Mucosa of descending colon (tissue), 3 donors: ENCODE measurements at places on chromosomes 11 and 22. TPM values are rescaled to one million over a fixed set of nuclear protein-coding genes. Genes with fewer than 3 reads are reported as not detected.

GRCh38 chr22:47626428-47627390 lies 864.3 kb downstream of the TBC1D22A start:
- no peak for DNase-seq

DNA sequence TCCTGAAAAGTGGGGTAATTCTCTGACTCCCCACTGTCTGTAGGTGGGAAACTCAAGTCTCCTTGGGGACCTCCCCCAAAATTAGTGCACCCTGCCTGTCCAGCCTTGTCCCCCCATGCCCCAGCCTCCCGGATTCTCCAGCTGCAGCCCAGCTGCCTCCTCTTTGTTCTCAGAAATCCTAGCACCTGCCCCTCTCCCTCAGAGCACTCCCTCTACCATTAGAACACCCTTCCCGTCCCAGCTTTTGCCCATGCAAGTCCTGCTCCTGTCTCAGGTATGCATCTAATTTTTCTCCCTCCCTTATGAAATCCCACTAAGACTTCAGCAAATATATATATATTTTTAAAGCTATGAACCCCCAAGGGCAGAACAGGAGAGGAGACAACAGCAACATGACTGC lies 37.3 kb downstream of the LRFN4 start:
- no peak for DNase-seq

DNA sequence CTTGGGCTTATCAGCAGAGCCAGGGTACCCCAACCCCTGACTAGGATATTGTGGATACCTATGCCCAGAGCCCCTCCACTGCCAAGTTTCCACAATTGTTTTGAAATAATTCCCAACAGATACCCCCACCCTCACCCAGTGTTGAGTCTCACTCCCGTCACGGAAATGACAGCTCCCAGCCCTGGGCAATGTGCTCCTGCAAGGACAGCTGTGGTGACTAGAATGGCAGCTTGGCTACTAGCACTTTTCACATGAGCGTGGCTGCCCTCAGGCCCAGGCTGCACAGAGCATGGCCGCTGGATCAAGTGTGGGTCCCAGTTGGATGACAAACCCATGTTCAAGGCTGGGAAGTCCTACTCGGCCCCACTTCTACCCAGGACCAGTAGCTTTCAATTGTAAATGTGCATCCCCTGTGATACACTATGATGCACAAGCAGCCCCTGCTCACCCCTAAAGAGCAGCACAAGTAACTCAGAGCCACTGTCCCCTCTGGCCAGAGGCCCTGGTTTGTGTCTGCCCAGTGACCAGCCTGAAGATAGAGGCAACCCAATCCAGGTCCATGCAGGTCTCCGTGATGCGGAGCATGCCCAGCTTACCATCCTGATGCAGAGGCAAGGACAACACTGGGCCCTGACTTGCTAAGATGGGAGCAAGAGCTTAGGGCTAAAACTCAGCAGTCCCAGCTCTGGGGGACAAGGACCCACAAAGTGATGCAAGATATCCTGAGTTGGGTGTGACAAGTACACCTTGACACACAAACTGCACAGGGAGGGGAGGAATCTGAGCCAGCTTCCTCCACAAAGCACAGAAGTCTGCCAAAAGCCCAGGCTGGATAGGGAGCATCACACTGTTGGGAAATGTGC lies 13.2 kb downstream of the KCNQ1OT1 start:
- no peak for DNase-seq

GRCh38 chr11:122030286-122030685 lies 85.7 kb downstream of the BLID start:
- DNase-seq: no peak

DNA sequence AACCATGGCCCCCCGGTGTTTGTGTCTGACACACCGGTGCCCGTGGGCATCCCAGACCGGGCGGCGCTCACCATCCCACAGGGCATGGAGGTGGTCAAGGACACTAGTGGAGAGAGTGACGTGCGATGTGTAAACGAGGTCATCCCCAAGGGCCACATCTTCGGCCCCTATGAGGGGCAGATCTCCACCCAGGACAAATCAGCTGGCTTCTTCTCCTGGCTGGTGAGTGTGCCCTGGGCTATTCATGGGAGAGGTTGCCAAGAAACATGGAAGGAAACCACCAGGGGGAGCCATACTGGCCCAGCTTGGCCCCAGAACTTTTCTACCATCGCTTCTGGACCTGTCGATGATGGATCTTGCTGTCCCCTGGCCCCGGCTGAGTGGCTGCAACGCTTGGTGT lies 36.5 kb downstream of the PRDM11 start:
- DNase-seq: no peak

- DNase-seq: no peak
These were observed 72.2 kb downstream of the PDHX start for GRCh38 chr11:34988294-34989255.

- DNase-seq: peak; percentile 21
These were observed 12.7 kb upstream of the TREH start for GRCh38 chr11:118691926-118692830.

- no peak for DNase-seq
These were observed 59.9 kb downstream of the MUC15 start for GRCh38 chr11:26512196-26512595.

DNA sequence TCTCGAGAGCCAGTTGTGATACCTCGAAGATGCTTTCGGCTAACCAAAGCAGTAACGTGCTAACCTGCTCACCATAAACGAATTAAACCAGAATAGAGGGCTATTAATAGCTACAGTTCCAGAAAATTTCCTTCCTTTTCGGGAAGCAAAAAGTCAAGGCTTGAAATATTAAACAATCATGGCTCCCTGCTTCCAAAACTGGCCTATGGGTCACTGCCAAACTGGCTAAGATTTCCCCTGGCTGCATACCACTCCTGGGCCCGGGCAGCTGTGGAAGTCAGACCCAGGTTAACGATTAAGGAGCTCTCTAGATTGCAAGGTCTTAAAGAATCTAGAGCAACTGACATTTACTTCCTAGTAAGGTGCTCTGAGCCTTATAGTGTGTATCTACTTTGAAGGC lies 1.7 kb downstream of the AMOTL1 start:
- DNase-seq: no peak

GRCh38 chr11:111088847-111089355 lies 156.6 kb upstream of the POU2AF2 start:
- DNase-seq: no peak

DNA sequence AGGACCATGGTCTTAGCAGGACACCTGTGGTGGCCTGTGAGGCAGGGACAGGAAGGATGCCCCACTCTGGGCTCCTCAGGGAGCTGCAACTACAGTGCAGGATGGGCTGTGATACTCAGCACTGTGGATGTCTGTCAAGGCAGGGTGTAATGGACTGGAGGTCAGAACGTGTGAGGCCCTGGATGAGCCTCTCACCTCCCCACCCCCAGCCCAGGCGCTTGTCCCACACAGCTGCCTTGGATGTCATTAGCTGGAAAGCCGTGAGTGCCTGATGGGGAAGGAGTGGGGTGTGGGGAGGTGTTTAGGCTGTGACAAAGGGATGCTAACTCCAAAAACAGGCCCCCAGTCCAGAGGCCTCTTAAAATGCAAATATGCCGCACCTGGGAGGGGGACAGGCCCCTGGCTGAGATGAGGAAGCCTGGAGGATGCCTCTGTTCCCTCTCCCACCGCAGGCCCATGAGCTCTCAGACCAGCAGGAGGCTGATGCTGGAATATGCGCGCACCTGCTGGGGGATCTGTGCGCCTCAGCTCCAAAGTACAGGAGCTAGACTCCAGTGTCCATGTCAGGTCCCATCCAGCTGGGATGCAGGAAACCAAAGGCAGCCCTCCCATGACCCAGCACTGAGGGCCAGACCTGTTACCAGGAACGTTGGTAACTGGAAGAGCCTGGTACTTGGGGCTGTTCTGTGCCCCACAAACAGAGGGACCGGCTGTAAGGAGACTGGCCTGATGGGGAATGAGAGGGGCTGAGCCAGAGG lies 25.1 kb downstream of the RSPH14 start:
- no peak for DNase-seq

DNA sequence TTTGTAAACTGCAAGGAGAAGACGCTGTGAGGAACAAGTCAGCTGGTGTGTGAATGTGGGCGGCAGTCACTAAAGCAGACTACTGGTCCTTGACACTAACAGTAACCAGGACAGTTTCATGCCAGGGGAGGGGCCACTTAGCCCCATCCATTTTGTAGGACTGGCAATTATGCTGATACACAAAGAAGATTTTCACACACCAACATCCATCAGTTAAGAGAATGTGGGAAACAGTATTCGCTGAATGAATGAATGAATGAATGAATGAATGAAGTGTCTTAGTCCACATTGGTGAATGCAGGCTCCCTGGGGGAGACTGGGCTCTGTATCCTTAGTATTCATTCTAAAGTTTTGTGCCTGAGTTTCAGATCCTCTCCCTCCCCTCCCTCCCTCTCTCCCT lies 590.4 kb downstream of the BRD1 start:
- no peak for DNase-seq

- no peak for DNase-seq
These were observed 21.1 kb downstream of the FXYD6 start for GRCh38 chr11:117855186-117855845.

DNA sequence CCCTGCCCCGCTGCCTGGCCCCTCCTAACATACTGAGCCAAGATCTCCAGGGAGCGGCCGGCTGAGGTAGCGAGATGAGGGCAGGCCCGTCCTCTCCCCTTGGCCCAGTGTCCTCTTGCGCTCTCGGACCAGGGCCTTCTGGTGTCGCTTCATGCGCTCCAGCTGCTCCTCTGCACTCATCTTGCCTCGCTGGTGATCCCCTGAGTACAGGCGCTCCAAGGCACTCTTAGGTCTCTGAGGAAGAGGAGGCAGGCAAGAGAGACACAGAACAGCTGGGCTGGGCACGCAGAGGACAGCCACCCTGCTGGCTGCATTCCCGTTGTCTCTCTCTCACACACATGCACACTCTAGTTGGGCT lies 50.6 kb downstream of the C11orf58 start:
- no peak for DNase-seq

DNA sequence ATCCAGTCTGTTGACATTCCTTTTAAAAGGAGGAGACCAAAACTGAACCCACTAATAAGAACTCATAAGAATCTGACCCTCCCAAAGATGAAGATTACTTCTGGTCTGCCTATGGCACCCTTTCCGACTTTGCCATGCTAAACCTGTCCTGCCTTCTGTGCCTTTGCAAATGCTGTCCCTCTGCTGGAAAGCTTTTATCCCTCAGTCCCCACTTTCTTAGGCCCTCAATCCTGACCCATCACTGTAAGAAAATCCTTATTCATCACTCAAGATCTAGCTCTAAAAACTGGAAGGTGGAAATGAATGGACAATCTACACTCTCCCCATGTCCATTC lies 10.4 kb downstream of the MPZL3 start:
- DNase-seq: no peak

DNA sequence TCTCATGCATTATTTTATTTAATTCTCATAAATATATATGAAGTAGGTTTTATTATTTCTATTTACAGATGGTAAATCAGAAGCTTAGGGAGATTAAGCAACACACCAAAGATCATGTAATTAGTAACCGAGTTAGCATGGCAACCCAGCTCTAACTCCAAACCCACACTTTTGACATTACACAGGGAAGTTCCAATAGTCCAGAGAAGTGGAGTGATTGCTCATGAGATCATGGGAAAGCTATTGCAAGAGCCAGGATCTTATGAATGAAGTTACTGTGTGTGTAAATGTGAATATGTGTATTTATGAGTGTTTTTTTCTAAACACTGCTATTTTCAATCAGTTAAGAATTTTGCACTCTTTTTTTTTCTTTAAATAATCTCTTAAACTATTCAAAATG lies 225.8 kb upstream of the KIRREL3 start:
- no peak for DNase-seq

DNA sequence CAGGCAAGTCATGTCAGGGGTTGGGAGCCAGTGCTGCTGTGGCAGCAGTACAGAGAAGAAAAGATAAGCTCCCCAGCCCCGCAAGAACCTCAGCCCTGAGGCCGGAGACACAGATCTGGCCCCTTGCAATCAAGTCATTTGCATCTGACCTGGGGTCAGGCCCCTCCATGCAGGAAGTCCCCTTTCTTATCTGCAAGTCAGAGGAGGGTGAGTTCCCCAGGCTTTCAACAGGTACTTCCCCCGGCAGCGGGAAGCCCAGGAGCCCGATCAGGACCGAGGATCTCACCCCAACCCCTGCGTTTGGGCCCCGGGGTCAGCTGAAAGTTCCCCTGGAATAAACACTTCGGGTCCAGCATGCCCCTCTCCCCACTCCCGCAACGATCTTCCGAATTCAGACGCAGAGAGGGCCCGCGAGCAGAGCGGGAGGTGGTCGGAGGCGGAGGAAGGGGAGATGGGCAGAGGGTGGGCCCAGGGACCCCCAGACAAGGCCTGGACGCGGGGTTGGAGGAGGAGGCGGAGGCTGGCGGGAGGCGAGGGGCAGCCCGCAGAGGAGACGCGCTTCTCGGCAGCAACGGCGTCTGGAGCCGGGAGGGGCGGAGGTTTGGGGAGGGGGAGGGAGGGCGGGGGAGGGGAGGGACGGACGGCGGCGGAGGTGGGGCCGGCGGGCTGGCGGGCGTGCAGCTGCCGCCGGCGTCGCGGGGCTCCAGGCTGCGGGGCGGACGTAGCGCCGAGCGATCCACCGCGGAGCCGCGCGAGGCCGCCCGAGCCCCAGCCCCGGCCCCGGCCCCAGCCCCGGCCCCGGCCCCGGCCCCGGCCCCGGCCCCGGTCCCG lies at the start of gene TSPAN18:
Gene TSPAN18, plus strand, starts transcription at position 680 of the 831 bp plus-strand sequence. CDS start 179,455 bp downstream, outside the sequence.
- DNase-seq: peak; percentile 59

DNA sequence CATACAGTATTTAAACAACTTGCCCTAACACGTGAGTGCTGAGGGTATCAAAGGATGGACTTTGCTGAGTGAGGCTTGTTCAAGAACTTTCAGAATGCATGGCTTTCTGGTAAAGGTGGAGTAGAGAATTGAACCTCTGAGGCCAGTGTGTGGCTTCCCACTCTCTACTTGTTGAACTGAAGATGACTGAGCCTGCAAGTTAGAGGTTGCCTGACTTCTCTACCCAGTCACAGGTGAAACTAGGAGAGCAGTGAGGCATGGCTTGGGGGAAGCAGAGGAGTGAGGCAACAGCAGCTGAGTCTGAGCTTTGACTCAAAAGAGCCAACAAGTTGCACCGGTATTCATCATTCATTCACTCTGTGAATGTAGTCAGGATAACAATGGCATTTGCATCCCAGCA lies 256.4 kb upstream of the SESN3 start:
- DNase-seq: no peak

GRCh38 chr11:114201219-114201618 lies 95.0 kb upstream of the NNMT start:
- DNase-seq: no peak

DNA sequence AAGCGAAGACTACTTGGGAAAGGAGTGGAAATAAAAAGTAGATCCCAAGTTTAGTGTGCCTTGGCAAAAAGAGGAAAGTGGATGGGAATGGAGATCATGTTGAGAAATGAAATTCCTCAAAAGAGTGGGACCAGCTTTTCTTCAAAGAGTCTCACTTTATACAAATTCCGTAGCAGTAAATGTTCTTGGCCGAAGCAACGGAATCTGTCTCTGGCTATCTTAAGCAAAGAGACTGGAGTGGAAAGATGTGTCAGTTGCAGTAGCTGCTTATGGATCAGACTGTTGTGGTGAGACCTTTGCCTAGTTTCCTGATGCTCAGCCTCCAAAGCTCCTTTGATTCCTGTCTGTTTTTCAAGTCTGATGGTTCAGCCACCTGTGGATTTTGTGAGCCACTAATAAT lies 73.6 kb downstream of the CSTPP1 start:
- DNase-seq: no peak

- peak; percentile 27 for DNase-seq
These were observed 44.9 kb downstream of the OSBPL5 start for GRCh38 chr11:3120071-3120792.

The OMP gene
- total RNA-seq: 11.3 TPM

The OR10D3 gene
- not detected for total RNA-seq

The ART1 gene
- total RNA-seq: 1.8 TPM

The LDHAL6A gene
- total RNA-seq: not detected

The OR4A16 gene
- total RNA-seq: not detected

The TMEM121B gene
- total RNA-seq: 0.58 TPM

The MS4A6A gene
- total RNA-seq: 87.2 TPM

The GGA1 gene
- 79.0 TPM for total RNA-seq
